GOT3 (cell line): ENCODE measurements at places on chromosomes 12 and 14.

DNA sequence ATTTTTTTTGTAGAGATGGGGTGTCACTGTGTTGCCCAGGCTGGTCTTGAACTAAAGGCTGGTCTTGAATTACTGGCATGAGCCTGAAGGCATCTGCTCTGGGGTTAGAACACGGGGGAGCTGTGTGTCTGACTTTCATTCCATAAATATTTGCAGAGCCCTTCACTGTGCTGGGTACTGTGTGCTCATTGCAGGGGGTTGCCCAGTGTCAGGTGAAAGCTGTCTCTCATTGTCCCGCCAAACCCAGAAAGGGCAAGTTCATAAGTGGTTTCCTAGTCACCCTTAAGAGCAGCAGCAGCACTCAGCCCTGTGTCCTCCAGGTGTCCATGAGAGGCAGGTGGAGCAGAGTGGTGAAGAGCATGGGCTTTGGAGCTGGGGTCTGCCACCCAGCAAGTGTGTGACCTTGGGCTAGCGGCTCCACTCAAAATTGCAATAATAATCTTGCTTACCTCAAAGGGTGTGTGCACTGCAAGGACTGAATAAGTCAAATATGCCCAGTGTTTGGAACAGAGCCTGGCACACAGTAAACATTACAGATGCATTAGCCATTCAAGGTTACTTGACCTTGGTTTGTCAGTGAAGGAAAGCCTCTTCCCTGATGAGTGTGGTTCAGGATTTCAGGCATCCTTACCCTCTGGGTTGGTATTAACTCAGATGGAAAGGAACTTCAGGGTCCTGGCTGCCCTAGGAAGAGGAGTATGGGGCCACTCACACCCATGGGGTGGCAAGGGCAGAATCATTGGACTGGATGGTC lies 4.4 kb upstream of the SMIM41 start:
- DNase-seq: no peak

- no peak for DNase-seq
Measured at GRCh38 chr12:693934-694533, 30.8 kb upstream of the NINJ2 start.

DNA sequence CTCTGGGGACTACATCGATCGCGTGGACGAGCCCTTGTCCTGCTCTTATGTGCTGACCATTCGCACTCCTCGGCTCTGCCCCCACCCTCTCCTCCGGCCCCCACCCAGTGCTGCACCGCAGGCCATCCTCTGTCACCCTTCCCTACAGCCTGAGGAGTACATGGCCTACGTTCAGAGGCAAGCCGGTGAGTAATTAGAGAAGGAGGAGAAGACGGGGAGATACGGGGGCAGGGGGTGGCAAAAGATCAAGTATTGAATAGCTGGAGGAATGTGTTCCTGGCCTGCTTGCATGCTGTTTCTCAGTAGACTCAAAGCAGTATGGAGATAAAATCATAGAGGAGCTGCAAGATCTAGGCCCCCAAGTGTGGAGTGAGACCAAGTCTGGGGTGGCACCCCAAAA lies 21.9 kb downstream of the OS9 start:
- DNase-seq: no peak

DNA sequence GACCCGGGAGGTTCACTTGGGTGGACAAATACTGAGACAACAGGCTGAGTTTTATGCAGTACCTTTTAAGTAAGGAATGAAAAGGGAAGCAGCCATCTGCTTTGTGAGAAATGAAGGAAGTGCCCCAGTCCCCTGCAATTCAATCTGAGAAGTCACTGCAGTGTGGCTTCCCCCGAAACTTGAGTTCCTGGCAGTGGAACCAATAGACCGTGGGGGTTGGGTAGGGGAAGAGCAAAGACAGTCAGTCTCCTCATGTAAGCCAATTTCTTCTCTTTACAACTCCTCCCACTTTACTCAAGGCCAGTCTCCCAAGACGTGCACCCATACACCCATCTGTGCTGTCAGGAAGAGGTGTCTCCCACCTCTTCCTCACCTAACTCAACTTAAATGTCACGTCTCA lies 206.5 kb downstream of the BCAT1 start:
- no peak for DNase-seq

DNA sequence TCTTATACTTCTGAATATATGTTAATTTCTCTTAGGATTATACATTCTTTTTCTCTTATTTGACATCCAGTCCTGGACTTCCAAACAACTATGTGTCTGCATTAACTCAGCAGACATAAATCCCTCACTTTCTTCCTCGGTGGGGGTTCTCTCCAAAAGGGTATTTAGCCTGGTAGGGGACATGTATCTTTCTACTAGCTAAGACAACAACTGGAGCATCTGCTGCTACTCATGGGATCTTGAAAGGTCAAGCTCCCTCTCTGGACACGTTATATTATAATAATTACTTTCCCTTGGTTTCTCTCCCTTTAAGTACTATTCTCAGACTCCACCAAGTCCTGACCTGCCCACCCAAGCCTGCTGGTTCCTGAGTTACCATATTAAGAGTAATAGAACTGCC lies 983.7 kb upstream of the FLRT2 start:
- no peak for DNase-seq

DNA sequence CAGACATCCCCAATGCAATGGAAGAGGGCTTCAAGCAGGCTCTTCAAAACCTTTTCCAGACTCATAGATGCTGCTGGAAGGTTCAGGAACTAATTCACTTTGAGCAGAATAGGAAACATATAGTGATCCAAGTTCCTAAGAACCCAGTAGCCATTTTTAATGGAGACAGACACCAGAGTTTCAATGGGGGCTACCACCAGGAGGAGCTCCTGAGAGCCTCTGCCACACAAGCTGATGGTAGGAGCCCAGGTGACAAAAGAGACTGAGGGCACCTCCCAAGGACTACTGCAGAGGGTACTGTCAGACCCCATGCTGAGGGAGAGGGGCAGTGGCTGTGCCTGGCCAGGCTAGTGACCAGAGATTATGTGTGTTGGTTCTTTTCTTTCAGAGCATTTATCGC lies 45.9 kb downstream of the IFNG start:
- DNase-seq: no peak

GRCh38 chr14:56814519-56814959 lies 4.3 kb upstream of the OTX2 start:
- DNase-seq: no peak

DNA sequence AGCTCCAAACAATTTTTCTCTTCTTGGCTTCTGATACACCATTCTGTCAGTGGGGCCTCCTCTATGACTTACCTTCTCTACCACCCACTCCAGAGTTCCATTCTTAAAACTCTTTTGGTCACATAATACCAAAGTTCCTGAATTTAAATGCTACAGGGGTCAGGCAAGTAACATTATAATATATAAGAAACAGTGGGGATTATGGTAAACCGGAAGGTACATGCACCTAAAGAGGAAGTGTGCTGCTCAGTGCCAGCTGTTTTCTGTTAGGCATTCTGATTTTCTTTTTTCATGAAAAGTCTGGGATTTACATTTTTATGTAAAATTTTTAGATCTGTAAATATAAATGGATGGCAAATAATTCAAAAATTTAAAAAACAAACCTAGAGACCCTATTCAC lies 39.9 kb downstream of the SOS2 start:
- DNase-seq: no peak

- no peak for DNase-seq
Measured at GRCh38 chr14:53501361-53502211, 348.5 kb upstream of the DDHD1 start.

GRCh38 chr12:78672033-78672432 lies 192.5 kb upstream of the SYT1 start:
- DNase-seq: no peak

DNA sequence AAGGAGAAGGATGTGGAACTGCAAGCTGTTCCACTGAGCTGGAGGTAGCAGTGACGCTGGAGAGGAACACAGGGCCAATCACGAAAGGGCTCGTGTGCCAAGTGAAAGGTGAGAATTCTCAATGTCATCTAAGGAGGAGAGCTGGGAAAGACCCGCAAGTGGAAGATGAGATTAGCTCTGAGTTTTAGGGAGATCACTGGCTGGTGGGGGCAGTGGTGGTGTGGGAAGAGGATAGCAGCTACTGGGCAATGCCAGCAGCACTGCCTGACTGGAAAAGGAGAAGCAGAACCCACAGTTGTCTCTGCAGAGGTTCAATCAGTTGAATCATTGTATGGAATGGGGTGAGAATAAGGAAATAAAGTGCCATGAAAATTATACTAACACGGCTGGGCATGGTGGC lies 27.8 kb downstream of the SLC25A47 start:
- no peak for DNase-seq

DNA sequence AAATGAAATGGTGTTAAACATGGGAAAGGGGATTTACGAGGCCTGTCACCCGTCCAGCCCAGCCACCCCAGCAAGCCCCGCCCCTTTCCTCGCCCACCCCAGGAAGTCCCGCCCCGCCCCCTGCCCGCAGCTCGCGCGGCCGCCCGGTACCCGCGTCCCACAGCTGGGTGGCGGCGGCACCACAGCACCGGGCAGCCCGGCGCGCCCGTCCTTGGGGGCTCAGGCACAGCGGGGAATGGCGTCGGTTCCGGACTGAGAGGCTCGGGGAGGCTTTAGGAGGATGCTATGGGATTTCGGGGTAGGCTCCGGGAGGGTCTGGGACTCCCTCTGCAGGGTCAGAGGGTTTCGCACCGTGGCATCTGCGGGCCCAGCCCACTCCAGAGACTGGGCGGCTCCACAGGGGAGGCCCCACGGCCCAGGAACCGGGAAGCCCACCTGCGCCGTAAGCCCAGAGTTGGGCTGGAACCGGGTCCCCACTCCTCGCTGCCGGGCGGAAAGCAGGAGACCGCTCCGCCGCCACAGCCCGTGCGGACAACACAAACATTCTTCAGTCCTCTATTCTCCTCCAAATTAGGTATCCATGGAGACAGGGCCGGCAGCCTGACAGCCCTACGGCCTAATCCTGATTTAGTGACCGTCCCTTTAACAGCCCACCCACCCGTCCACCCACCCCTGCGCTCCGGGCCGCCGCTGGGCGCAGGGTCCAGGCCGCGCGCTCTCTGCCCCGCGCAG lies 1.4 kb downstream of the FIGNL2 start:
- DNase-seq: no peak

GRCh38 chr12:104724992-104725585 lies 233.0 kb downstream of the SLC41A2 start:
- DNase-seq: no peak

- DNase-seq: no peak
Measured at GRCh38 chr14:95458906-95459305, 57.5 kb downstream of the SYNE3 start.

- DNase-seq: no peak
Measured at GRCh38 chr12:8081251-8081920, 688 bp upstream of the NECAP1 start.

DNA sequence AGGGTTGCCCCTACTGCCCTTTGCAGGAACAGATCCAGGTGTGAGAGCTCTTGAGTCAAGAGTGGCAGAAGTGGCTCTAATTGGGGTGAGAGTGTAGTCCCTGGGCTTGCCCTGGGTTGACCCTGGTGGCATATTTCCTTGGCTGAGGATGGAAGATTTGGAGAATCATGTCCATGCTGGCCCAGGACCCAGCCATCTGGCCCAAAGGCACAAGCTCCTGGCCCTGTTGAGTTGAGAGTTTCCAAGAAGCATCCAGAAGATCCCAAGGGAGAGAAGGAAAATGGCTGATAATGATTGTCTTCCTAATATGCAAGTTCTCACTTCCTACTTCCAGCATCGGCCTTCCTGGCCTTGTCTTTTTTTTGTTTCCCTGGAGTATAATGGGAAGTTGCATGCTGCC lies 55.5 kb upstream of the SRSF5 start:
- DNase-seq: no peak

DNA sequence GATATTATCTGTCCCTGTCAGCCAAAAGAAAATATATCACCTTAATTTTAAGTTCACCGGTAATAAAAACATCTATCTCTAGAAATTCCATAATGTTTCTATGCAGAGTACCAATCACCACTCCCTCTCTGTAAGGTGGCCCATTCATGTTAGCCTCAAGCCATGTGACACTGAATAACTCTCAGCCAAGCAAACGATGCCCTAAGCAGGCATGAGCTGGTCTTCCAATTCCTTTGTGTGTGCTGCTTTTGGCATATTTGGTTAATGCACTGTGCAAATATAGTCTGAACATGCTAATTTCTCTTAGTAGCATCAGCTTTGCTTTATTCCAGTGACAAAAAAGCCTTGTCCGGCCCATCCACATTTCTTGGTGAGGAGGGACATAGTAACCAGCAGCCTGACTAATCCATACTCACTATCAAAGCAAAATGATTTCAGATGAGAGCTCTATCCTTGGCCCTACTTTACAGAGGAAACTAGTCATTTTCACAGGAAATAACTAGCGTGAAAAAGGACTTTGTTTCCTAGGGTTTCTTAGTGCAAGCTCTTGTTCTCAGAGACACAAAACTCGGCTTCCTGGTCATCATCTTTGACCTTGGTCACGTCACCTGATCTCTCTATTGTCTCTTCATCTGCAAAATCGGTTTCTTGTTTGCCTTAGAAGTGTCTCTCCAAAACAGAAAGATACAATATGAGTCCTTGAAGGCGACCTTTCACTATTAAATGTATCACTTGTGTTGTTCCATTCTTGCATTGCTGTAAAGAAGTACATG lies 59.2 kb upstream of the RTRAF start:
- no peak for DNase-seq

DNA sequence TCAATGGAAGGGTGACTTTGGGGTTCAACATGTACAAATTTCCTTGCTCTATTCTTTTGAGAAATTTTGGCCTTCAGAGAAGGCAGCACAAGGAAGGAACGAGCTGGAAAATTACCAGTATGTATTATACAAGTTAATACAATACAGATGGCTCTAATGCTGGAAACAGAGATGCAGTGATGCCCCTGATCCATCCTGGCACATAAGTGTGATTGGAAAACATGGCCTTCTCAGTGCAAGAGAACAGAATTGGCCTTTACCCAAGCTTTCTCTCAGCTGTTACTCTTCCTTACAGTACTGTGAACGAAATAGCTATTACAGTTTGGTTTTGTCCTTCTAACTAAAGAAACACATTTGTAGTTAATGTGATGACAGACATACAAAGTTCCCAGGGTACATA lies 102.5 kb upstream of the GPHB5 start:
- DNase-seq: no peak

DNA sequence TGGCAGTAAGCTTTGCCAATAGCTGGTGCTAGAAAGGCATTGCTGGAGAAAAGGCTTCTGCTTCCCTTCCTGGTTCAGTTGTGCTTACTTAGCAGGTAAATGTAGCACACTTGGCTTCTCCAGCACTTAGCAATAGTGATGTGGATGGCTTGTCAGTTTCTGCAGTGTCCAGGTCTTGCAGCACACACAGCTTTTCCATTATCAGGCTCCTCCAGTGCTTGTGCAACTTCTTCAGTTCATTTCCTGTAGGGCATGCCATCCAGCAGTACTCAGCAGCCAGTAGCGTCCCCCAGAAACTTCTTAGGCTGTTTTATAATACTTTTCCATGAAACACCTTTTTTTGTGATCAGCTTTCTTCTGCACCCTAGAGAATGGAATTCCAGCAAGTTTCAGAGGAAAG lies 154.6 kb downstream of the SLC6A15 start:
- no peak for DNase-seq

- no peak for DNase-seq
Measured at GRCh38 chr14:23154964-23155587, 28.4 kb downstream of the SLC7A8 start.
